GM23248 (cell line): ENCODE measurements at places on chromosomes 11 and 22. TPM values are rescaled to one million over a fixed set of nuclear protein-coding genes. Genes with fewer than 3 reads are reported as not detected.

- no peaks in the 10 kb centered on the region for H3K27me3 ChIP-seq
- no peaks in the 10 kb centered on the region for H3K36me3 ChIP-seq
- H3K27ac ChIP-seq: peak overlapping the region; percentile 79
- H3K4me3 ChIP-seq: no peak overlapping the region
- peak; percentile 95 for DNase-seq
Measured at GRCh38 chr22:46119729-46120419, 30.5 kb upstream of the PPARA start.

DDI1 gene
- not detected in 2 replicates for total RNA-seq

DNA sequence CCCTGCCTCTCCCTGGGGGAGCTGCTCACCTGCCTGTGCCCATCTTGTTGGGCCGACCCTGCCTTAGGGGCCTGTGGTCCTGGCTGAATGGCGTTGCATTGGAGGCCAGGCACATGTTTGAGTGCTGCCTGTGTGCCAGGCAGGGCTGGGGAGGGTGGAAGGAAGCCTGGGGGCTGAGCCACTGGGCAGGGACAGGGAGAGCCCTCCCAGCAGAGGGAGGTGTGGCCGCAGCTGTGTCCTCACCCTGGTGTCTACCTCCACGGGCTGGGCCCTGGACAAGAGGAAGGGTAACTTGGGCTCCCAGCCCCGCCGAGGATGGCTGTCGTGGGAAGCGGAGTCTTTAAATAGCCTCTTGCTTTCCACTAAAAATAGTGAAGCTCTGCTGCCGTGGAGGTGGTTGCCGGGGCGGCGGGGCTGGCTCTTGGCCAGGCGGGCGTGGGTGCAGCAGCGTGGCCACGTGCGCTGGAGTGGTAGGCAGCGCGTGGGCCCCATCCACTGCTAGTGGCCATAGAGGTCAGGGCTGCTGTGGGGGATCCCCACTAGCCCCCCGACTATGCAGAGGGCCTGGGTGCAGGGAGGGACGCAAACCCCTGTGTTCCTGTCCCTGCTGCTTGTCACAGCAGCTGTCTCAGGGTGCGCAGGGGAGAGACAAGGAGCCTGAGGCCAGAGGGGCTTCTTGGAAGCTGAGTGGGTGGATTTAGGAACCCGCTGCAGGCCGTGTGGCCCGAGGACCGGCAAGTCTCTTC, 6.2 kb downstream of the ZDHHC8 start:
- H3K27ac ChIP-seq: no peak overlapping the region
- no peak overlapping the region for H3K4me3 ChIP-seq
- H3K27me3 ChIP-seq: no peaks in the 10 kb centered on the region
- no peak for DNase-seq
- peaks cover 34% of the 10 kb centered on the region for H3K4me1 ChIP-seq

- H3K27ac ChIP-seq: peak within 1 kb of the TSS; percentile 73
- H3K36me3 ChIP-seq: no peaks in the 10 kb centered on the region
- H3K4me1 ChIP-seq: peaks cover 54% of the 10 kb centered on the region
- no peaks in the 10 kb centered on the region for H3K27me3 ChIP-seq
- H3K4me3 ChIP-seq: peak within 1 kb of the TSS; percentile 81
Measured at GRCh38 chr11:86800076-86800959, at the start of gene PRSS23. TSS of gene PRSS23 (plus strand) at chr11:86800542. CDS start at chr11:86807644, 7,102 bp downstream.

GRCh38 chr11:64036087-64037026, 626 bp downstream of the FLRT1 start:
- no peaks in the 10 kb centered on the region for H3K4me1 ChIP-seq
- no peak overlapping the region for H3K27ac ChIP-seq
- H3K36me3 ChIP-seq: no peaks in the 10 kb centered on the region
- DNase-seq: peak; percentile 76
- H3K4me3 ChIP-seq: peak overlapping the region; percentile 69
- peaks cover 16% of the 10 kb centered on the region for H3K27me3 ChIP-seq

- no peak for DNase-seq
- H3K27ac ChIP-seq: no peak overlapping the region
- H3K36me3 ChIP-seq: no peaks in the 10 kb centered on the region
- H3K27me3 ChIP-seq: peaks cover 21% of the 10 kb centered on the region
- no peaks in the 10 kb centered on the region for H3K4me1 ChIP-seq
Measured at GRCh38 chr11:1571760-1572196, 293 bp downstream of the DUSP8 start.

GRCh38 chr11:65083134-65083833, 556 bp downstream of the CDCA5 start:
- peaks cover 9% of the 10 kb centered on the region; the same call in 1 of the 2 replicates for H3K36me3 ChIP-seq
- peak overlapping the region; percentile 93 for H3K4me3 ChIP-seq
- peak; percentile 30 for DNase-seq

DNA sequence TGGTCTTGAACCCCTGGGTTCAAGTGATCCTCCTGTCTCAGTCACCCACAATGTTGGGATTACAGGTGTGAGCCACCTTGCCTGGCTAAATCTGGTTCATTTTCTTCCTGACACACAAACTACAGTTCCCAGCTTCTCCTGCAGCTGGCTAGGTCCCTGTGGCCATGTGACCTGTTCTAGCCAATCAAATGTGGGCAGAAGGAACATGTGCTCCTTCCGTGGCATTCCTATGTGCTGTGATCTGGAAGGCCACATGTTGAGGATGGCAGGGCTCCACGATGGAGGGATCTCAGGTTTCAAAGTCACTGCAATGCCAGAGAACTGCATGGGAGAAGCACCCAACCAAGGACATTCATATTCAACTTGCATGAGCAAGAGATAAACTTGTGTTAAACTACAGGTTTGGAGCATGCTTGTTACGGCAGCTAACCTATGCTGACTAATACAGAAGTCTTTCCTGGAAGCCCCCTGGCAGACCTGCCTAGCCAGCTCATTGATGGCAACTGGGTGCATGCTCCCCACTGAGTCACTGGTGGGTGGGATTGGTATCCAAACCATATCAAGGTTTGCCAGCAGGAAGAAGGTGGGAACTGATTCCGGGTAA, 86.0 kb downstream of the RPS6KA4 start:
- H3K4me3 ChIP-seq: no peak overlapping the region
- H3K4me1 ChIP-seq: no peaks in the 10 kb centered on the region
- H3K27me3 ChIP-seq: peaks cover 38% of the 10 kb centered on the region
- DNase-seq: peak; percentile 38

GRCh38 chr11:86938900-86939880, 16.0 kb downstream of the FZD4 start:
- DNase-seq: peak; percentile 77
- H3K27ac ChIP-seq: peak overlapping the region; percentile 66
- no peak overlapping the region for H3K4me3 ChIP-seq
- H3K4me1 ChIP-seq: peaks cover 33% of the 10 kb centered on the region

TAF10 gene
- total RNA-seq: 35.5 and 67.9 TPM in 2 replicates

DNA sequence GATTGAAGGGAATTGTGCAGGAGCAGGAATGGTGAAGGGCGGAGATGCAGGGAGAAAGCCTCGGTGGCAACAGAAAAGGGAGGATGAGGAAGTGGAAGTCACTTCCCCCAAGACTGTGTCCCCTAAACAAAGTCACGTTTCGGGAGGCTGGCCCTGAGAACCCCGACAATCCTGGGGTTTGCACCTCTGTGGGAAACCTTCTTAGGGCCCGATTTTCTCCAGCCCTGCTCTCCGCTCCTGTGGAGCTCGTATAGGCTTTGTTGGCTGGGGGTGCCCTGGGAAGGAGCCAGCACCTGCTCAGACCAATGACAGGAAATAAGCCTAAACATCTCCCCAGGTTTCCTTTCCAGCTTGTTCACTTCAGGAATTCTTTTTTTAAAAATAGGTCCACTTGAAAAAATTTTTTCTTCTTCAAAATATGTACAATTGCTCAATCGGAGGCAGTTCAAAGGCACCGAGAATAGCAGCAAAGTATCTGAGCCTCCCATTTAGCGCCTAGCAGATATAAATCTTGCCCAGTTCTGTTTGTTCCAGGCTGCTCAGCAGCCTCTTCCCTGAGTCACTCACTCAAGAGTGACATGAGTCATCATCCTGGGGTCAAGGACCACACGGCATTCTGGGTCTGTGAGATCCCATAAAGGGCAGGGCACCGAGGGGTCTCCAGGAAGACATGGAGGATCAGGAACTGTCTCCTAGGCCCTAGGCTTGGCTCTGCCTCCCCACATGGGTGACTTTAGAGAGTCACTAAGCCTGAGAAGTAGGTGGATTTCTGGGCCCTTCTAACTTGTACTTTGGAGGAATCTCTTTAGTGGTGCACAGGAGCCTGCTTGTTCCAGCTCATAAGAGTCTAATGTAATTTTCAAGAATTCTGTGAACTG, 34.0 kb downstream of the IRAG1 start:
- no peaks in the 10 kb centered on the region for H3K27me3 ChIP-seq
- no peaks in the 10 kb centered on the region for H3K36me3 ChIP-seq
- no peak overlapping the region for H3K4me3 ChIP-seq
- DNase-seq: peak; percentile 96

DNA sequence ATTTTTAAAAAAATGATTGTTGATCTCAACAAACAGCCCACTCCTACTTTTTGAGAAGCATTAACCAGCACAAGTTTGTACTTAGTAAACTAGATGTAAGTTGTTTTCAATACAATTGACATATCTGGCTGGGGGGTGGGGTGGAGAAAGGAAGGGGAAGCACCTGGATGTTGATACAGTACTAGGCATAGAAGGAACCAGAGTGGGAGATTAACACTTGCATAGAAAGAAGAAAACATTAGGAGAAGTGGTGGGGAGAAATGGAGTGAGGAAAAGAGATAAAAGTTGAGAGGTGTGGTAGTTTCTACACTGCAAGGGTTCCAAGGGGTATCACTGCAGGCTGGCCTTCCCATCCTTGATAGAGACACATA, 10.6 kb upstream of the GAB2 start:
- H3K27ac ChIP-seq: no peak overlapping the region
- H3K27me3 ChIP-seq: no peaks in the 10 kb centered on the region
- no peaks in the 10 kb centered on the region for H3K4me1 ChIP-seq
- no peak for DNase-seq
- no peak overlapping the region for H3K4me3 ChIP-seq

CLDN5 gene
- total RNA-seq: not detected in 2 replicates

- peak overlapping the region; percentile 99 for H3K27ac ChIP-seq
- peaks cover 2% of the 10 kb centered on the region; the same call in 1 of the 2 replicates for H3K36me3 ChIP-seq
- peaks cover 15% of the 10 kb centered on the region for H3K4me1 ChIP-seq
Measured at GRCh38 chr22:36480941-36481392, 473 bp downstream of the TXN2 start.

DNA sequence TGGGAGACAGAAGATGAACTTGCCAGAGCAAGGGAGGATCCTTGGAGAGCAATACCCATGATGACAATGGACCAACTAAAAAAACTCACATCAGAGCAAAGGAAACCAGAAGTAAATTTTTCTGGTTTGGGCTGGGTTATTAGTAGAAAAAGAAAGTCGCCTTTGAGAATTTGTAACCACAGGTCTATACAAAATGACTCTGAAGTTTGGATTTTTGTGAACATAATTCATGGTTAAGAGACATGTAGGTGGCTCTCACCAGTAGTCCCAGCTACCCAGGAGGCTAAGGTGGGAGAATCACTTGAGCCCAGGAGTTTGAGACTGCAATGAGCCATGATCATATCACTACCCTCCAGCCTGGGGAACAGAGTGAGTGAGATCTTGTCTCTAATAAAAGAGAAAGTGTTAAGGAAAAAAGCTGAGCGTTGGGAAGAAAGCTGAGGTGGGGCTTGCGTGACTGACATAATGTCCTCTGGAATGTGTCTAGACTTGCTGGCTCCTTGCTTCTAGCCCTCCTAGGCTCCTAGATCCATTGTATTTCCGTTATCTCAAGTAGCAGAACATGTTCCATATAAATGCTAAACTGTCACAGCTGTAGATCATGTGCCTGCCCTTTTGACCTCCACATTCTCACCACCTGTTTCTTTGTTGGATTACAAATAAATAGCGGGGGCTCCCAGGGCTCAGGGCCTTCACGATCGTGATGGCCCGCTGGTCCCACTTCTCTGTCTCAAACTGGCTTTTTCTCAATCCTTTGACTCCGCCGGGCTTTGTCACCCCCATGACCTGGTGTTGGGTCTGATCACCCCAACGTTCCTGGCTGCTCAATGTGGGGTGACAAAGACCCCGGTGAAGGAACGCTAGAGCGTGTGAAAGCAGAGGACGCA, 56.2 kb upstream of the SC5D start:
- peaks cover 41% of the 10 kb centered on the region for H3K4me1 ChIP-seq
- peak; percentile 62 for DNase-seq
- no peaks in the 10 kb centered on the region for H3K36me3 ChIP-seq
- H3K27ac ChIP-seq: peak overlapping the region; percentile 55
- H3K27me3 ChIP-seq: 0 out of 2 replicates have a peak, but pooled peaks cover 3% of the 10 kb centered on the region
- H3K4me3 ChIP-seq: peak overlapping the region; percentile 3; the same call in 1 of the 2 replicates

HSD17B12 gene
- total RNA-seq: 92.3 and 113 TPM in 2 replicates

GRCh38 chr11:2625183-2625582, 74.6 kb downstream of the KCNQ1OT1 start:
- no peaks in the 10 kb centered on the region for H3K27me3 ChIP-seq
- no peaks in the 10 kb centered on the region for H3K4me1 ChIP-seq
- H3K4me3 ChIP-seq: no peak overlapping the region
- H3K27ac ChIP-seq: no peak overlapping the region
- no peak for DNase-seq
- no peaks in the 10 kb centered on the region for H3K36me3 ChIP-seq

MUC5AC gene
- total RNA-seq: not detected in 2 replicates

DNA sequence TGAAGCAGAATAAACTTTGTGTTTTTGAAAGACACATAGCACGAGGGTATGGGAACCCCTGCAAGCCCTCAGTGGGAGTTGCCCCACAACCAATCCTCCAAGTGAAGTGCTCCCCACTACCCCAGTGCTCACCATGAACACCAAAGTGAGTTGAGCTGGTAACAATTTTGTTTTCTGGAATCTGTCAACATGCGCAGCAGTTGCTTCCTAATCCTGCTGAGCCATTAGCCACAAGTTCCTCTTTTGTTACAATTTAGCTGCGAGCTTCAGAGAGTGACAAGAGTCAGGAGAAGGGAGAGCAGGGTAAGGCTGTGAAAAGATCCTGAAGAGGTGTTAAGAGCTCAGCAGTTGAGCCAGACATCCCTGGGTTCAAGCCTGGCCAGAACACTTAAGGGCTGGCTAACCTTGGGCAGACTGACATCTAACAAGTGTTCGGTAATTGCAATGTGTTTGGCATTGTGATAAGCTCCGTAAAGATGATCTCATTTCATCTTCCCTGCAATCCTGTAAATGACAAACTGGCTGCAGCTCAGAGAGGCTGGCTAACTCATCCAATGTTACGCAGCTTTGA, 24.1 kb upstream of the ASPHD2 start:
- H3K27me3 ChIP-seq: peaks cover 42% of the 10 kb centered on the region
- DNase-seq: peak; percentile 18
- no peak overlapping the region for H3K4me3 ChIP-seq
- no peak overlapping the region for H3K27ac ChIP-seq

- H3K27me3 ChIP-seq: no peaks in the 10 kb centered on the region
- peak; percentile 47 for DNase-seq
- H3K4me1 ChIP-seq: peaks cover 34% of the 10 kb centered on the region
- no peaks in the 10 kb centered on the region for H3K36me3 ChIP-seq
Measured at GRCh38 chr11:122663764-122664163, 8.2 kb downstream of the UBASH3B start.

DNA sequence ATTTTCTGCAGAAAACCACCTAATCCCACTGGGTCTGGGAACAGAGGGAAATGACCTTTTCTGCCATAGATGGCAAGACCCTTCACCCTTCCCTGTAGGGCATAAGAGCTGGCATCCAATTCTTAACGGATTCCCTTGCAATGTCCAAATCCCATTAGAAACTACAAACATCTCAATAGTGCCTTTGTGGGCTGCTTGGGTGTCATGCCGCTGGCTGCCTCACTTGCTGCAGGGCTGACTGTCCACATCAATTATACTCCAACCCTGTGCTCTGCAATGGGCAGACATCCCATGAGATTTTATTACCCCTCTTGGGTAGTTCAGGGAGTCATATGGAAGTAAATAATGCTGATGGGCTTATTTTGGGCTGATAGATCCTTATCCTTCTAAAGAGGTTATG, 7.3 kb downstream of the GRAP2 start:
- H3K36me3 ChIP-seq: no peaks in the 10 kb centered on the region
- H3K4me1 ChIP-seq: no peaks in the 10 kb centered on the region

- H3K36me3 ChIP-seq: no peaks in the 10 kb centered on the region
- H3K27ac ChIP-seq: no peak overlapping the region
- H3K4me1 ChIP-seq: no peaks in the 10 kb centered on the region
- no peaks in the 10 kb centered on the region for H3K27me3 ChIP-seq
Measured at GRCh38 chr11:20894296-20894695, 224.9 kb downstream of the NELL1 start.

GNG3 gene
- not detected in 2 replicates for total RNA-seq
